OCI-M1 (cell line): ENCODE measurements at places on chromosomes 11 and 22.

GRCh38 chr22:39627865-39628562 lies 57.5 kb downstream of the CACNA1I start:
- DNase-seq = no peak

DNA sequence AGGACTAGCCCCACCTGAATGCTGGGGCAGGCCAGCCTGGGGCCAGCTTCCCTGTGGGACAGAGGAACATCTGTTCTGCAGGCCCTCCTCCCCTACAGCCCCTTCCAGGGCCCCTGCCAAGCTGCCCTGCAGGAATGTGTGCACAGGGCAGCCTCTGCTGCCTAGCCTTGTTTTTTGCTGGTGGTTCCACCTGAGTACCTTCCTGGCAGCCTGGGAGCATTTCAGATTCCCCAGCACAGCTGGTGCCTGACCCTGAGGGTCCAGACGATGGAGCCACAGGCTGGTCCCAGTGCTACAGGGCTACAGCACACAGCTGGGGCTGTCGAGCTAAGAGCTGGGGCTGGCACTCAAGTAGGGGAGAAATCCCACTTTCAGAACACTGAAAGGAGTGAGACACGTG lies 22.3 kb upstream of the GPR83 start:
- DNase-seq = no peak

- DNase-seq = peak; percentile 54
Measured at GRCh38 chr11:78630561-78631303, 56.1 kb upstream of the NARS2 start.

DNA sequence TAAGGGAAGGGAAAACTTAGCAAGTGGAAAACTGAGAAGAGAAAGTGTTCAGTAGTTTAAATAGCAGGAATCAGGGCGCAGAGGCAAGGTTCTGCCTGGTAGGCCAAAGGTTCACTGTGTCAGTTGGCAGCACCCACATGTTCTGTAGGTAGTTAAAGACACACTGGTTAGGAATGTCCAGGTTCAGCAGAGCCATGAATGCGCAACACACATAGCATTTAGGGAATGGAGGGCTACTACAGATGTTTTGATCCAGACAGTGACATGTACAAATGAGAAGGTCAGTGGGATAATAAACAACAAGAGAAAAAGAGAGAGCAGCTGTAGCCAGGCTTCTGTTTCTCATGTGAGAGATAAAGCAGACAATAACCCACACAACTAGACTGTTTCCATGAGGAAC lies 56.2 kb upstream of the ARHGAP42 start:
- no peak for DNase-seq

GRCh38 chr11:112087212-112087611 lies 539 bp downstream of the SDHD start:
- peak; percentile 57 for DNase-seq

- peak; percentile 67 for DNase-seq
Measured at GRCh38 chr11:118213781-118214180, 11.0 kb downstream of the JAML start.

DNA sequence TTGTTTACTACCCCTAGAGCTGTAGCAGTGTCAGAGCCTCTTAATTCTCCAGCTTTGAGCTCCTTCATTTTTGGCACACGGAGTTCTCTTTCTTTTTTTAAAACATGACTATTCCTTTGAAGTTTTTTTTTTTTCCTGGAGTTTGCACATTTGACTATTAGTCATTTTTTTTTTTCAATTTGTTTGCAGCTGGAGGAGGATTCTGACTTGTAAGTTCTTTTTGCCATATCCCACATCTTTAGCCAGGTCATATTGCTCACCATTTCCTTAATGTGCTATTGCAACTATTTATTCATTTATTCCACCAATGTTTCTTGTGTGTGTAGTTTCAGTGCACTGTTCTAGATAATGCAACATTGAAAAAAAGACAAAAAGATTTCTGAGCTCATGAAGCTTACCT lies 166.3 kb upstream of the ARHGAP20 start:
- no peak for DNase-seq

GRCh38 chr11:8228231-8228630 lies 35.4 kb downstream of the LMO1 start:
- no peak for DNase-seq

DNA sequence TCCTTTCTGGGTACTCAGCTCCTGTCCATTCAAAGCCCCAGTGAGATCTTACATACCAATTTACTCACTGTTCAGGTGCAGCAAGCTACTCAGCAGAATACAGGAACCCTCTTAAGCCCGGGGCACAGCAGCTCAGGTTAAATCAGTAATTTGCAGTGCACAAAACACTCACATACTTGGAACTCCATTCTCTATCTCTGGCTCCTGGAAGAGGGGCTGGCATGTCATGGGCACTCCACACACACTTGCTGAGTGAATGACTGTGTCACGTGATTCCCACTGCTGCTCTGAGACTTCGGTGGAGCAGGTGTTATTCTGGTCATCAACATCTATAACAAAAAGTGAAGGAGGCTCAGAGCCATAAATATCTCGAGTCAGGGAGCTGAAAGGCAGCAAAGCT lies 157.3 kb upstream of the BDNF start:
- DNase-seq = no peak
